Kidney glomerular epithelial cell (primary cell): ENCODE measurements at places on chromosomes 2 and 18.

GRCh38 chr2:232674491-232674890 is 22.6 kb upstream of the GIGYF2 start:
- DNase-seq = no peak

- no peak for DNase-seq
Observed at GRCh38 chr2:25339211-25339674, 2.5 kb downstream of the DNMT3A start.

- DNase-seq = no peak
Observed at GRCh38 chr2:1717113-1717512, 27.2 kb downstream of the PXDN start.

- DNase-seq = peak; percentile 78
Observed at GRCh38 chr18:46160050-46160798, 56.0 kb downstream of the HAUS1 start.

- DNase-seq = no peak
Observed at GRCh38 chr2:120052597-120052996, 39.7 kb downstream of the EPB41L5 start.

- DNase-seq = no peak
Observed at GRCh38 chr18:8526332-8526731, 82.9 kb upstream of the RAB12 start.

DNA sequence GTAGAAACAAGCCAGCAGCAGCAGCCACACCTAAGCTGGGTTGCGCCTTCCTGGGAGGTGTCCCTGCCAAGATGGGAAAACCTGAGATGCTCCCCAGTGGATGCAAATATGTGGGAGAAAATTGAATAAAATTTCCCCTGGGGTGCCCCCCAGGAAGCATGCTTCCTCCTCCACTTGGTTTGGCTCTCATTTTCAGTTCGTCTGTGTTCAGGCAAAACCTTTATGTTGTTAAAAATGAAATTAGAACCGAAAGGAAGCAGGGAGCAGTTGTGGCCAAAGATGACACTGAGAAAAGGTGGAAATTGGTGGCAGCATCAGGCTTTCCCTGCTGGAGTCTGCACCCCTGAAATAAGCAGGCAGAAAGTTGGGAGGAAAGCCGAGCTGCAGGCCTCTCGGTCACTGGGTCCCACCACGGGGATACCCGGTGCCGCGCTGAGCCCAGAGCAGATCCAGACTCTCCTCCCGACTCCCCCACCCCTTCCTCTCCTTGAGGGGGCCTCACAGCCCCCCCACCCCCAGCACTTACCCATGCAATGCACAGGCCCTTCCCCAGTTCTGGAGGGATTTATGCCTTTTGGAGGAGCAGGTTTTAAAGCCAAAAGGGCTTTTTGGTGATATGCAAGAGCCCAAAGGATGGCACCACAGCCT is 267.7 kb upstream of the SPRED2 start:
- DNase-seq = no peak

- peak; percentile 44 for DNase-seq
Observed at GRCh38 chr18:25737710-25738311, 352.6 kb downstream of the SS18 start.

GRCh38 chr2:222447131-222447530 is 22.8 kb downstream of the SGPP2 start:
- DNase-seq = no peak

- DNase-seq = no peak
Observed at GRCh38 chr2:122516775-122517174, 761.3 kb downstream of the TSN start.

DNA sequence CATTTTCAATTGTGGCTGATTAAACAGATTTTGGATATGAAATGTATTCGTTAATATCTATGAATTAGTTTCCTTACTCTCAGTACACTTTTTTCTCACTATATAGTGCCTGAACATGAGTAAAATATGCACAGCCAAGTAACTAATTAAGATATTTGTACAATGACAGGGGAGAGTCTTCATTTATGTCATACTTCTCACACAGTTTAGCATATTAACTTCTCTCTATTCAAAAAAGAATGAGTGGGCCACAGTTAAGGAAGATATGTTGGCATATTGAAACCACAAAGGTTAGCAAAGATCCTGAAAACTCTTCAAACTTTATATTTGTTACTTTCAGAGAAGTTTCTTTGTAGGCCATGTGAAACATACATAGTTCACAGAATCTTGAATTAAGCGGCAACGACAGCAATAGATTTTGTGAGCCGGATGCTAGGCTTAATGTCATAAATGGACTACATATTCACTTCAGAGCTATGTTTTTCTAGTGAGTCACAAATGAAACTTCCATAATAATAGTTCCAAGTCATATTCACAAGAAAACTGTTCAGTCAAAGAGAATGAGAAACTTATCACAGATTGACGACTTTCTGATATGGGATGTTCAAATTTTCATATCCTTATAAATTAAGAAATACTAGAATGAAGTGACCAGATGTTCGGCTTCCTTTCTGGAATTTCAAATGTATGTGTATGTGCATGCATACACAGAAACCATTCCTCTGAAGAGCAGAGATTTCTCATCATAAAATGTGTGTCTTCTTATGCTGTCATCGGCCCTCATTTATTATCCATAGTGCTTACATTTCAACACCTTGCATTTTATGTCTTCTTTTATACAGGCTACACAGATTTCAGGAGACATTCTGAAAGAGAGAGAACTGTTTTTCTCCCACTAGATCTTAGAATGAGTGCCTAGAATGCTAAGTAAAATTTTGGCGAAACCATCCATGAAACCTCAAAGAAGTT is 584.0 kb downstream of the SATB2 start:
- peak; percentile 24 for DNase-seq

DNA sequence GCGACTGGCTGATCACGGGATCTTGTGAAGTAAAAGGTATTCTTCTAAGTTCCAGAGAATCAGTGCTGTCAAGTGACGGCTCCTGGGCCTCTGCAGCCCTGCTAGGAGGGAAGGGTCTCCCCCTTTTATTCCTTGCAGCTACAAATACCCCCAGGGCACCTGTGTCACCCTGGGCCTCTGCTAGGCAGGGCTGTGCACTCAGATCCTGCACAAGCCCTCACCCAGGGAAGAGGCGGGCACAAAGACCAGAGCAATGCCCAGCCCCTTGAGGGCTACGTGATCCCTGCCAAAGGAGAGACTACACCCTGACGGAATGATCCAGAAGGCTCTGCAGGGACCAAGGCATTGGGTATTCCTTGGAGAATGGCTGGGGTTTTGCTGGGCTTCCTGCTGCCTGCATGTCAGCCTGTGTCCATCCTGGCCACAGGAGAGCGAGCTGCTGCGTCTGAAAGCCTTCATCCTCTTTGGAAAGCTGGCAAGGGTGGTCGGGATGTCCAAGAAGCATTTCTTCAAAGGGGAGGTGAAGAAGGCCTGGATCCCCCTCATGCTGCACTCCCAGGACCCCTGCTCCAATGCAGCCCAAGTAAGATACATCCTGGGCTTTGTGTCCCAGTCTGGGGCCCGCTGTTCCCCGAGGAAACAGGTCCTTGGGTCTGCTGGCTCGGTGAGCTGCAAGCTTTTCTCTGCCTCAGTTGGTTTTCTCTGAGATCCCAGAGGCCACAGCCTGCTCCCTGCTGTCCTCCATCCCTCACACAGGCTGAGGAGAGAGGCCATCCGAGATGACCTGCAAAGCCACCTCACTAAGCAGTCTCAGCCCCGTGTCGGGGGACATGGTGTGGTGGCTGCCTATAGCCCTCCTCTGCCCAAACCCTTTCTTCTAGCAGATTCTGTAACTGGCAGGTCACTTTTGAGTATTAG is 24.9 kb downstream of the HJURP start:
- no peak for DNase-seq

DNA sequence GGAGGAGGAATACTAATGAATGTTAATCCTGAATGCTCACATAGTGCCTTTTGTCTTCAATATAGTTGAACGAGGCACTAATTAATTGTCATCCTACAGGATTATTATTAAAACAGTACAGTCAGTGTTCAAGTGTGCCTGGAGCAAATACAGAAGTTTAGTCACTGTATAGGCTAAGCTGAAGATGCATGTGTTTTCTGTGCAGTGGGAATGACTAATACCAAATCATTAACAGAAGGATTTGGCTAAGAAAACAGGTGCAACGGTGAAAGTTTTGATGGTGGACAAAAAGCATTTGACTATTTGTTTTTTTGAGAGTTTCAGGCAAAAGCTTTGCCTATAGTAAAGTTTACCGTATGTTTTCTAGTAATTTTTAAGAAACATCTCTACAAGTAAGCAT is 62.8 kb downstream of the DCC start:
- no peak for DNase-seq

DNA sequence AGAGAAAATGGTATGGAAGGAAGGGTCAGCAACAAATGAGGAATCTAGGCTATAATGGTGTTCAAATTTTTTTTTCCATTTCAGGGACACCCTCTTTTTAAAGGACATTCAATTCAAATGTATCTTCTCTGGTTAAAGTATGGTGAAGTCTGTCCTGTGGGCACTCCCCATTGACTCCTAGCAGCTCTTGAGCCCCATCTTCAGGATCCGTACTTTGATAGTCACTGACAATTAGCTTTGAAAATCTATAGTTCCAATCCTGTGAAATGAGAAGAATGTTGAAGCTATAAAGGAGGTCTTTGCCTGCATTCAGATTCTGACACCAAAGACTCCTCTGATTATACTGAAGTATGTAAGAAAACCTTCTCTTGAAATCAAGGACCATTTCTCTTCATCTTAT is 43.3 kb downstream of the KCNH7 start:
- no peak for DNase-seq

DNA sequence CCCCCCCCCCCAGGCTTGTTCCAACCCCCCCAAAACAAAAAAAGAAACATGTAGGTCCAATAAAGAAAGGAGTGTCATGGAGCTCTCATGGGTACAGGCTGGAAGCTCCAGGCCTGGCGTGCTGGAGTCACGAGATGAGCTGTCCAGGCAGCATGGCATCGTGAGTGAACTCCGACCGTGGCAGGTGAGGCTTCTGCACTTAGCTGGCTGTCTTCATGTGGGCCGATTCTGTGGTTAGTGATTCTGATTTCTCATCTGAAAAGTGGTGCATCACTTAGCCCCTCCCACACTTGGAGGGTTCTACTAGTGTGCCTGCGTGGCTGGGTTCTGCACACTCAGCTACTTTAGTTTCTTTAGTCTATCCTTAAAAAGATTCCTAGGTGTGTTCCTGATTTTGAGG is 126.4 kb upstream of the MGAT5 start:
- no peak for DNase-seq

DNA sequence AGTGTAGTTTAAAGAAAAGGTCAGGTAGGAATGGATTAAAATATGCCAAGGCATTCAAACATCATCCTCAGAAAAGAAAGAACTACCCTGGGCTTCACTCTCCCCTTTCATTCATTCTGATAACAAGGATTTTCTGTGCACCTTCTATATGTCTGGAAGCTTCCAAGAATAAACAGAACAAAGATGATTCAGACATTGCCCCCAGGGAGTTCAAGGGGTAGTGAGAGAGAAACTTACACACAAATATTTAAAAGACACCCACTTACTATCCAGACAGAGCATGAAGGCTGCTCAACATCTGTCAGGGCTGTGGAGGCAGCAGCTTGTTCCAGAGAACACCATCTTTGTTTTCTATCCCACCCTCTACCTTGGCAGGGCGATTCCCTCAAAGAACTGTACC is 140.5 kb downstream of the ALK start:
- DNase-seq = no peak

DNA sequence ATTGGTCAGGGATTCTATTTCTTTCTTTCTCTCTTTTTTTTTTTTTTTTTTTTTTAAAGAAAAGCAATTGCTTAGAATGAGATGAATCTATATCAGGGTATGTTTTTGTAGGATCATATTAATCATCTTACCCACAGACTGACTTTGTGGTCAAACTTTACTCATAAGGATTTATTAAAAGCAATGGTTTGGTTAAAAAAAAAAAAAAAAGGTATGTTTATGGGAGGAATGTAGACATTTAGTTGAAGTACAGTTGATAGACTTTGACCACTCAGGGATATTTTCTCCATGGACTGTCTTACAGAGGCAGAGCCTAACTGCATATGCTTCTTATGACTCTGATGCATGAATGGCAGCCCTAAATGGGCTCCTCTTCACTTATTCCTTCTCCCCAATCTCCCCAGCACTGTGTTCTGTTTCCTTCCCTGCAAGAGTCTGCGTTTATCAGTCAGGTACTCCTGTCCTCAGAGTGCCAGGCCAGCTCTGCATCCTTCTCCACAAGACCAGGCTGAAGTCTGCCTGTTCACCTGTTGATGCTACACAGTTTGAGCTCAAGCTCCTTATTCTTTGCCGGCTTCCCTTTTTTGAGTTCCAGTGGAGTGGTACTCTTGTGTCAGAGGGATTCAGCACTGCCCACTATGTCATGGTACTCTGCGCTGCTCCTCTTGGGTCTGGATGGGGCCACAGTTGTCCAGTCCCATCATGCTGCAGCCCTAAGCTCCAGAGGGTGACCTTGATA is 24.3 kb downstream of the CRIM1 start:
- no peak for DNase-seq

DNA sequence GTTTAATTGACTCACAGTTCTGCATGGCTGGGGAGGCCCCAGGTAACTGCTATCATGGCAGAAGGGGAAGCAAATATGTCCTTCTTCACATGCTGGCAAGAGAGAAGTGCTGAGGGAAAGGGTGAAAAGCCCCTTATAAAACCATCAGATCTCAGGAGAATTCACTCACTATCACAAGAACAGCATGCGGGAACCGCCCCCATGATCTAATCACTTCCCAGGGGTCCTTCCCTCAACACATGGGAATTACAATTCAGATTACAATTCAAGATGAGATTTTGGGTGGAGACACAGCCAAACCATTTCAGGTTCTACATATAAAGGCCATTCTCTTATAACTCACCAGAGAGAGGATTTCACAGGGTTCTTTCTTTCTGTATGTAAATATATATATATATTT is 62.9 kb downstream of the VRK2 start:
- DNase-seq = no peak

DNA sequence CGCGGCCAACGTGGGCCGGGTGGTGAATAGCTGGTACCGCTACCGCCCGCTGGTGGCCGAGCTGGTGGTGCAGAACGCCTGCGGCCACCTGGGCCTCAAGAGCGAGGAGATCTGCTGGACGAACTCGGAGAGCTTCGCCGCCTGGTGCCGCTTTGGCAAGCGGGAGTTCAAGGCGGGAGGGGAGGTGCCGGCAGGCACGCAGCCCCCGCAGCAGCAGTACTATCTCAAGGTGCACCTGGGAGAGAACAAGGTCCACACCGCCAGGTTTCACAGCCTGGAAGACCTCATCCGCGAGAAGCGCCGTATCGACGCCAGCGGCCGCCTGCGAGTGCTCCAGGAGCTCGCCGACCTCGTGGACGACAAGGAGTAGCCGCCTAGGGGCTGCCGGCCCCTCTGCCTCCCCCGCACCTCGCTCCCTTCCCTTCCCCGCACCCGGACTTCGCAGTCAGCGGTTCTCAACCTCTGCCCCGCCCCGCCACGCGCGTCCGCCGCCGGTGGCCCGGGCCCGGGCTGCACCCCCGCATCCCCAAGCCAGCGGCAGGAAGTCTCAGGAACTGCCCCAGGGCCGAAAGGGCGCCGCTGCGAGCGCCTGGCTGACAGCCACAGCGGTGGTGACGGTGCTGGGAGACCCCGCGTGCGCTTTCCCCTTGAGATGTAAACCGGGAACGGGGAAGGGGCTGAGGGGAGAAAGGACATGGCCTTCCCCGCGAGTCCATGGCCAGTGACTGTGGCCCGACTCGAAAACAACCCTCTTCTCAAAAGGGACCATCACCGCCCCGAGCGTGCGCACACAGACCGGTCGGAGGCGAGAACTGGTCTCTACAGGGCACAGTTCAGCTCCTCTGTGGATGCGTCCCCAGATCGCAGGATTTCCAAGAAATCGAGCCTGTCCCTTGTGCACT is 2.2 kb downstream of the LRATD1 start:
- DNase-seq = peak; percentile 57

- DNase-seq = no peak
Observed at GRCh38 chr18:64712035-64712434, 563.1 kb upstream of the LINC00305 start.

GRCh38 chr2:185780890-185781289 is 42.3 kb downstream of the FSIP2 start:
- no peak for DNase-seq

- DNase-seq = no peak
Observed at GRCh38 chr18:41887100-41887499, 67.9 kb upstream of the PIK3C3 start.
